ENCODE measurements at places on chromosomes 2 and 18.
A peak's percentile ranks its signal among the peaks of the same experiment; 100 is the strongest.

DNA sequence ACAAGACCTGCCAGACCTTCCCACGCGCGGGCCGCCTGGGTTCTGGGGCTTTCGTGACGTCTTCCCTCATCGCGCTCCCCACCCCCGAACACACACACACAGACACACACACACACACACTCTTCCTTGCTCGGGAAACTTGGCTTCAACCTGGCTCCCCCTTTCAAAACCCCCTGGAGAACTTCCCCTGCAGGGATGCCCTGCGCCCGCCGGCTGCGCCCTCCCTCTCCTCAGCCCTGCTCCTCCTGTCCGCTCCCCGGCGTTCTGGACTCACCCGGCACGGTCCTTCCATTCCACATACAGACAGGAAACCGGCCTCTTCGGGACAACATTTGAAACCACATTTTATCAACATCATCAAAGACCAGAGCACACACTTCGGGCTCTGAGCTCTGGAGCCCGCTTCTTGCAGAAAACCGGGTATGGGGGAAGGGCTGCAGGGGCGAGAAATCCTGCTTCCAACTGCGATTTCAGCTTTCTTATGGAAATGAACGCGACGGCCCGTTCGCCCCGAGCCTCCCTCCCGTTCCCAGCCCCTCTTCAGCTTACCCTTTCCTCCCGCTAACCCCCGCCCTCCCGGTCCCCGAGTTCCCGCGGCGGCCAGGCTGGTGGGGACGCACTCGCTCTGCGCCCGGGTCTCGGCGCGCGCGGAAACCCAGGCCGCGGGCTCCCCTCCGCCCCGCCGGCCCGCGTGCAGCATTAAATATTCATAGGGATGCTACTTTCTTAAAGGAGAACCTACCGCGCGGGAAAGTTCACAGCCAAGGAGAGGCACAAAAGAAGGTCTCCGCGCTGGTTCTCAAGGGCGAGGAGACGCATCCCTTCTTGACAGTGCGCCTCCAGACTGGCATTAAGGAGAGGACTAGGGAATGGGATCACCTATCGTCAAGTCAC lies 18.3 kb downstream of the POU3F3 start:
- DNase-seq = no peak

GRCh38 chr18:12079491-12080237 lies 14.0 kb upstream of the ANKRD62 start:
- DNase-seq = peak; percentile 5

DNA sequence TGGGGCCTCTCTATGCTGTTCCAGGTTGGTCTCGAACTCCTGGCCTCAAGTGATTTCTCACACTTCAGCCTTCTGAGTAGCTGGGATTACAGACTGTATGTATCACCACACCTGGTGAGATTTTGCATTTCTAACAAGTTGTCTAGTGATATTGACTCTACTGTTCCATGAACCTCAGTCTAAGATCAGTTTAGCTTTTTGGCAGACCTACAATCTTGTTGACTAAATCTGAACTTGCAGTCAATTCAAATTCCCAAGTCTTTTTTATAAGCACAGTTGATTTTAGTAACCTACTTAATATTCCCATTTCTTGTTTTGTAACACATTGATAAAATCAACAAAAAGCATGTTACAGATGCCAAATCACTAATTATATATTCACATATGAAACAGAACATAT lies 266.1 kb upstream of the CYP26B1 start:
- no peak for DNase-seq

GRCh38 chr18:10006311-10006893 lies 92.6 kb downstream of the VAPA start:
- DNase-seq = peak; percentile 67

GRCh38 chr2:30800159-30800558 lies 7.1 kb downstream of the CAPN13 start:
- DNase-seq = no peak

DNA sequence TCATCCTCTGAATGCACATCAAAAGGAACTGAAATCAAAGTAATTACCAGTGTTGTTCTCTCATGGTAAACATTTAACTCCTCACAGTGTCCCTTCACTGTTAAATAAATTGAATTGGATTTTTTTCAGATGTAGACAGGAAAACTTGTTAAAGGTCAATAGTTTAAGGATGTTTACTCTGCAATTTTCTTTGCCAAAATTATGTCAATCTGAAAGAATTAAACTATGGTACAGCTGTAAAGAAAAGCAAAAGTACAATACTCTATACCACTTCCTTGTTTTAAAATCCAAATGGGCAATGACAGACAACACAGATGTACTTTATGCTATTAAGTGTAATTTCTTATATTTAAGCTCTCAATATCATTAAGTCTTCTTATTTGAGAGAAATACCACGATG lies 153.2 kb downstream of the WDPCP start:
- no peak for DNase-seq

- DNase-seq = no peak
Measured at GRCh38 chr2:61157371-61158003, 4.5 kb upstream of the C2orf74 start.

DNA sequence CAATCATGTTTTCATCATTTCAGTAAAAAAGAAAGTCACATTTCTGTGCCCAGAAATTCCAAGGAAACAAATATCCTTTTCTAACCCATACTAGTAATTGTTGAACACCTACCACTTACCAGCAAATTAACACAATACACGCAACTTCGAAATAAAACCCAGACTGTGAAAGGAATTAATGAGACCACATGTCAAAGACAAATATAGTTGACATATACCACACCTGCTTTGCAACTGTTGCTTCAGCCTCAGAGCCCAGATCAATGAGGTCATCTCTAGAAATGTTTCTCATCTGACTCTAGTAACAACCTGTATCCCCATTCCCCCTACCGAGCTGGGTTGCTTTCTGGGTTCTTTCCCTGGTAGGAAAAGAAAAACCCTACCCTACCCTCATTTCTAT lies 52.6 kb downstream of the TRIP12 start:
- DNase-seq = no peak

DNA sequence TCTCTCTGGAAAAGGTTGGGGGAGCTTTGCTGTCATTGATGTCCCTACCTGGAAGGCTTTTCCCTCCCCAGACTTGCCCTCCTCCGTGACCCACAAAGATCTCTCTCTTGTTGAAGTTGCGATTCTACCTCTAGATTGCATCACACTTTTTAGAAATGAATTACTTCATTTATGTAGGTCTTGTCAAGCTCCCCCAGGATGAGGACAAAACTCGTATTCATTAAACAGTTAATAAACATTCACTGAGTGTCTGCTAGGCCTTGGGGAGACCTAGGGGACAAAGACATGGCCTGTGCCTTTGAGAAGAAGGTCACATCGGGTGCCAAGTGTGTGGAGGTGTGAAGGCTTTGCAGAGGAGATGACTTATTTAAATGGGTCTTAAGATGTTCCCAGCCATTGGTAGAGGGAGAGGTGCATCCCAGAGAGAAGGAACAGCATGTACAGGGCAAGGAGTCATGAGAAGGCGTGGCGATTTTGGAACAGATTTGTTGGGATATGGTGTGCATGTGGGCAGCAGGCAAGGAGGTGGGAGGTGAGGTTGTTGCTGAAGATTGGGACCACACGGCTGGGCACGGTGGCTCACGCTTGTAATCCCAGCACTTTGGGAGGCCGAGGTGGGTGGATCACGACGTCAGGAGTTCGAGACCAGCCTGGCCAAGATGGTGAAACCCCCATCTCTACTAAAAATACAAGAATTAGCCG lies 9.8 kb upstream of the YWHAQ start:
- DNase-seq = no peak

DNA sequence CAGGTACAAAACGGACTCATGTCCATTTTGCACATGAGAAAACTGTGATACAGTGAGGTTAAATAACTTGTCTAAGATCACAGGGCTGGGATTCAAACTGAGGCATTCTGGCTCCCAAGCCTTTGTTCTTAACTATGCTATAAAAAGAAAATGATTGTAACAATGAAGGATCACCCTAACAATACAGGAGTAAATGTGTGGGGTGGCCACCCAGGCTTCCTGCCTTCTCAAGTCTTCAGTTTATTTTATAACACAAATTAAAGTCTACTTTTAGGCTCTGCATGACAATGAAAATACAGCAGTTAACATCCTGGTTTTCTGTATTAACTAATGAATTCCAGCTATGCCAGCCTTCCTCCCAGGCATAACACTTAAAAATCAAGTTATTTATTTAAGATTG lies 7.6 kb downstream of the WDFY1 start:
- no peak for DNase-seq

DNA sequence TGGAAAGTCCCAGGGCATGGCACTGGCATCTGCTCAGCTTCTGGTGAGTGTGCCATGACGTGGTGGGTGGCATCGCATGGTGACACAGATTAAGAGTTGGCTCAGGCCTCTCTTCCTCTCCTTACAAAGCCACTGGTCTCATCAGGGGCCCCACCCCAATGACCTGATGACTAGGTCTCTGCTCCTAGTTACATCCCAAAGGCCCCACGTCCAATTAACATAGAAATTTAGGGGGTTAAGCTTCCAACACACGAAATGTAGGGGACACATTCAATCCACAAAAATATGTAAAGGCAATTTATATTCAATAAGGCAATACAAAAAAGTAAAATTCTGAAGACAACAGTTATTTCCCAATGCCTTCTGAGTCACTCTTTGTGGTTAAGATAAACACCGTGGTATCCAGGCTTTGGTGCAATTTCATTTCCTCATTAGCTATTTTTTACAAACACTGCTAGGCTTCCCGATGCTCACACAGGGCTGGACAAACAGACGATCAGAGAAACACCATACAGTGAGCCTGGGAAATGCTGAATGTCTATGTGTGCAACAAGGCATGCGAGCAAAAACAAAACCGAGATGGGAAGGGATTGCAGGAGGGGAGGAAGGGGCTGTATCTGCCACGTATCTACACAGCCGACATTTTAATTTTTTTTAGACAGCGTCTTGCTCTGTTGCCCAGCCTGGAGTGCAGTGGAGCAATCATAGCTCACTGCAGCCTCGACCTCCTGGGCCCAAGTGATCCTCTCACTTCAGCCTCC lies 67.2 kb downstream of the MBP start:
- DNase-seq = no peak

DNA sequence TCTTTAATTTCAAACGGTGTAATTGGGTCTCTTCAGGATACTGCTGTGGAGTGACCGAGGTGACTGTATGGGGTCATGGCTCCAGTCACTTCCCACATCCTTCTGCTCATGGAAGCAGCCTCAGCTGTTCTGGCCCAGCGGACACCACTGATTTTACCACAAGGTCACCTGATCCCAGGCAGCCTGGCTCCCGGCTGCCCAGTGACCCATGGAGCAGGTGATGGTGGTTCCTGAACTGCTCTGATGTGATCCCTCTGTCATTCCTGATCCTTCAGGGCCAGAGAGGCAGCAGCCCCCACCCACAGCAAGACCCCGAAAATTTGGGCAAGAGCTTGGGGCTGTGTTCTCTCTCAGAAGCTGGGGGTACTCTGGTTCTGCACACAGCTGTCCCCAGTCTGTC lies 35.5 kb upstream of the HS6ST1 start:
- no peak for DNase-seq

GRCh38 chr18:59075923-59076322 lies 63.8 kb upstream of the SEC11C start:
- no peak for DNase-seq

DNA sequence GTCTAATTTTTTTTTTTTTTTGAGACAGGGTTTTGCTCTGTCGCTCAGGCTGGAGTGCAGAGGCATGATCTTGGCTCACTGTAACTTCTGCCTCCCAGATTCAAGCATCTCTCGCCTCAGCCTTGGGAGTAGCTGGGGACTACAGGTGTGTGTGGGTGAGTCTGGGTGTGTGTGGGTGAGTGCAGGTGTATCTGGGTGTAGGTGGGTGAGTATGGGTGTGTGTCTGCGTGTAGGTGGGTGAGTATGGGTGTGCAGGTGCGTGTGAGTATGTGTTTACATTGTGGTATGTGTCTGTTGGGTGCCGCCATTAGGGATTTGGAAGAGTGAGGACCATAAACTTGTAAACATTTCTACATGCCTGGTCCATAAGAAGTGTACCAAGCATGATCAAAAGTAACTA lies 1.5 kb upstream of the RAB6C start:
- DNase-seq = no peak

DNA sequence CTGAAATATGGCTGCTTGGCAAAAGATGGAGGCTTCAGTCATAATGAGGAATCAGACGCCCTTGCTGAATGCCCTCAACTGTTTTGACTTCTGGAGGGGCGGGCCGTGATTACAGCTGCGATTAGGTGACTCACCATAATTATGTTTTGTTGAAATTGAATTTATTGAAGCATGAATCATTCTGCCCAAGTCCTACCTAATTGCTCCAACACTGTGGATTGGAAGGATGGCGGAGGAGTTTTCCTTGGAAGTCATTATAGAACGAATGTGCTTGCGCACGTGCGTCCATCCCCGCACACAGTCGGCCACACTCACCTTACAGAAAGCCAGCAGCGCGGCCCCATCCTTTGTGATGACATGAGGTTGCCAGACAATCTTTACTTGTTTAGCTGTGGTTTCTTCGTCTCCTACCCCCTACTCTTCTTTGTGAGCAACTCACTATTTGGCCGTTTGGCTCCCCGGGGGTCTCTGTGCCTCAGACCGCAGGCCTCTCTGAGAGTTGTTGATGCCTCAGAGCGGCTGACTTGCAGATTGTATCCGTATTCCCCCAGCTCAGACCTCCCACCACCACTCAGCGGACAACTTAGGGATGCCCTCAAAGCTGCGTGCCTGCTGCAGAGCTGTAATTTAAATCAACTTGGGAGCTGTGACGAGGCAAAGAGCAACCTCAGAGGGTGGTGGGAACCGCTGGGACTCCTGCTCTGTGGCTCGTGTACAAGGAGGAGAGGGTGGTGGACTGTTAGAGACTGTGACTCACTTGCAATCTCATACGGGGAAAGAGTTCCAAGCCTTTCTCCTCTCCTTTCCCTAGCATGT lies 513.4 kb downstream of the TNS1 start:
- DNase-seq = peak; percentile 30

DNA sequence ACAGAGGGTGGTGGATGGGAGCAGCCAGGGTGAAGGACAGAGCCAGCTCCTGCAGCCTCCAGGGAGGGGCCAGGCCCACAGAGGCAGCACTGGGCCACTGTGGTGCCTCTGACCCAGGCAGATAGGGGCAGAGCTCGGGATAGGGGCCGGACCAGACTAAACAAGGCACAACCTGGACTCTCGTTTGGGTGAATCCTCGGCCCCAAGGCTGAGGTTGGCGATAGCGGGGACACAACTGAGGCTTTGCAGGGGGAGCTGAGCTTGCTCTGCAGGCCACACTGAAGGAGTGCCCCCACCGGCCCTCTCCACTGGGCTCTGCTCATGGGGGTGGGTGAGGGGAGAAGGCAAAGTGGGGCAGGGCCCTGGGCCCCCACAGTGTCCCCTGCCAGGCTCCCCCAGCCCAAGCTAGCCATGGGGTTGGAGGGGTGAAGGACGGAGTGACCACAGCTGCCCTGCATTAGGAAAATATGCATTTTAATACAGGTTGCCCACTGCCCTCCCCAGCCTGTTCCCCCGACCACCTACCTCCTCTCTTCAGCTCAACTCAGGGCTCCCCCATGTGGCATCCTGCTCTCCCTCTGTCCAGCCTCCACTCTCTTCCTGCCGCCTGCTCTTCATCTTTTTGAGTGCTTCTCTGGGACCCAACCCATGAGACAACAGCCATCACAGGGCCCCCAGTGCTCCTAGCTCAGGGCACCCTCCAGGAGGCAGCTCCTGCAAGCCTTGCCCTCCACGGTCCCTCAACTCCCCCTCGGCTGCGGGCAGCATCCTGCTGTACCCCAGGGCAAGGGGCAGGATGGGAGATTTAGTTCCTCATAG lies 152.8 kb downstream of the INHBB start:
- DNase-seq = no peak

Data from NCI-H446 treated with DMSO at 0.1 percent for 48 hours (cell line).